ENCODE measurements at places on chromosomes 7 and 10.

DNA sequence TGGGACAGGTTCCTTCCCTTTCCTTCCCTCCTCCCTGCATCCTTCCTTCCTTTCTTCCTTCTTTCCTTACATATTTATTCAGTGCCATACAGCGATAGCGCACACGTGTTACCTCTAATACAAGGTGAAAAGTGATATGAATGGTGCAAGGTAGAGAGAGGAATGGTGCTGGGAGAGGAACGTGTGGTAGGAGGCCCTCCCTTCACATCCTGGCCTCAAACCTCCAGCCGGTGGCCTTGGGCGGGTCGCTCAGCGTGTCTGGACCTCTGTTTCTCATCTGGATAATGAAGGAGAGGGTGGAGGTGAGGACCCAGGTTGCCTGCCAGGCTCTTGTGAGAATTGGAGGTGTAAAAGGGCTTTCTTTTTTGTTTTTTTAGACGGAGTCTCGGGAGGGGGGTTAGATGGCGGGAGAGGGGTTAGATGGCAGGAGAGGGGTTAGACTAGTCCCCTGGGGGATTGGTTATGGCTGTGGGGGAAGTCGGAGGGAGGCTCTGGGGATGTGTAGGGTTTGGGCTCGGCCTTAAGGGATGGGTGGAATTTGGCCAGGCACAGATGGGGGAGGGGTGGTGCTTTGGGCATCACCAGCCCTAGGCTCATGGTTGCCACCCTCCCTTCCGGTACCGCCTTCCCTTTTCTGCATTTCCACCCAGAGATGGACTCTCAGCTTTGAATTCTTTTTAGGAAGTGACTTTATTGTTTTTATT lies 14.9 kb downstream of the CHST3 start:
- no peak for DNase-seq

DNA sequence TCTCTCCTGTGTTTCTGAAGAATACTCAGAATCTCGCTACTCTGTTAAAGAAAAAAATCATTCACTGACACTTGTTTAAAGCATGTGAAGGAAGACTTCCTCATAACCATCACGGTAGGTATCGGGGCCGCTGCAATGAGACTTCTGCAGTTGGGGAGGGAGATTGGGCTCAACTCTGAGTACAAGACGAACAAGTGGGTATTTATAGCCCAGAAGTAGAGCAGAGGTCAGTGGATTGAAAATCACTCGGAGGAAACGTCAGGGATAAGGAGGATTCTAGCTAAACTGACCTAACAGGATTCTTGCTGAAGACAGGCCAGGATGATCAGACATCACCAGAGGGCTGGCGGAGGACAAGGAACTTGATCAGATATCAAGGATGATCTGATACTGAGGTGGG lies 33.3 kb downstream of the ITPRIP start:
- DNase-seq: no peak

DNA sequence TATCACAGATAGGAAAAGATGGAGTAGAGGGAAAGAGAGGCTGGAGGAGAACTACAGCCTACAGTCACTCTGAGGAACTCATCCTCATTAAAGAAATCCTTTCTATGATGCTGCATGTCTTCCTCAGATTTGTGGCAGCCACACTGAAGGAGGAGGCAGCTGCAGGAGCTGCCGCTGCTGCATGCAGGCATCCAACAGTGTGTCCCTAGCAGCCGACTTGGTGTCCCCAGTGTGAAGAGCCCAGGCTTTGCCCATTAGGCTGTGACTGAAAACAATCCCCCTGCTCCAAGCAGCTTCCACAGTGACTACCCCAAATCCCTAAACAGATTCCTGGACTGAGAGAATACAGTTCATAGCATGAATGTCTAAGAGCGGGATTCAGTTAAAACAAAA lies 23.1 kb downstream of the SKIDA1 start:
- DNase-seq: no peak

- DNase-seq: no peak
Measured at GRCh38 chr7:84218681-84219080, 24.1 kb upstream of the SEMA3A start.

GRCh38 chr7:34759477-34760125 lies 101.6 kb downstream of the NPSR1 start:
- no peak for DNase-seq

- DNase-seq: peak; percentile 16
Measured at GRCh38 chr7:101058355-101058754, 26.9 kb upstream of the TRIM56 start.

DNA sequence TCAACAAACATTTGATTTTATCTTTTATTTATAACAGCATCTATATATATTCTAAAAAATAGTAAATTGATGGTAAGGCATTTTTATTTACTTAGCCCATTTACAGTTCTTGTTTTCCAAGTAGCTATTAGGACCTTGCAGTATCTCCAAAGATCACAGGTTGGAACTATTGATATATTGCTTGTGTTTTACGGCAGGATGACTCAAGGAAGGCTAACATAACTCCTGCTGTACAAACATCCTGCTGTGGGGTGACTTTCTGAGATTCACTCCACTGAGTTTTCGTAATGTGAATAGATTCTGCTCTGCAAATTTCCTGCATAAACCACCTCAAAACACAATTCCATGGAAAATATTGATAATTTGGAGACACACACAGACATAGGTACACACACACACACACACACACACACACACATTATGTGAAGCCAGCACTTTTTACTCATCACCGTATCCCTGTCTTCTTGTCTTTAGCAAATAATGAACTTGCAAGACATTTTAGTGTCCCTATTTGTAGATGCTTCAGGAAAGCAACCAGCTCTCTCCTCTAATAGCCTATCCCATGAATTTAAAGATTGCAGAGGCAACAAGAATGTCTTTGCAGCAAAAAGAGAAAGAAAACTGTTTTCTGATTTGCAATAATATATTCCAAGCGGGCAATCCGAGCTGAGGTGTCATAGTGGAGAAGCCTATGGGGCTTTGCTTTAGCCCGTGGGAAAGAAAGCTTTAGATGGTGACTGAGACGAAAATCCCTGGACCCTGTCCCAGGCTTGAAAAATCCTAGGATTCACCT lies 722 bp downstream of the AGR2 start:
- no peak for DNase-seq

GRCh38 chr10:71536332-71536731 lies 139.6 kb downstream of the CDH23 start:
- DNase-seq: no peak

GRCh38 chr10:13945390-13946208 lies 358.8 kb downstream of the PRPF18 start:
- no peak for DNase-seq

DNA sequence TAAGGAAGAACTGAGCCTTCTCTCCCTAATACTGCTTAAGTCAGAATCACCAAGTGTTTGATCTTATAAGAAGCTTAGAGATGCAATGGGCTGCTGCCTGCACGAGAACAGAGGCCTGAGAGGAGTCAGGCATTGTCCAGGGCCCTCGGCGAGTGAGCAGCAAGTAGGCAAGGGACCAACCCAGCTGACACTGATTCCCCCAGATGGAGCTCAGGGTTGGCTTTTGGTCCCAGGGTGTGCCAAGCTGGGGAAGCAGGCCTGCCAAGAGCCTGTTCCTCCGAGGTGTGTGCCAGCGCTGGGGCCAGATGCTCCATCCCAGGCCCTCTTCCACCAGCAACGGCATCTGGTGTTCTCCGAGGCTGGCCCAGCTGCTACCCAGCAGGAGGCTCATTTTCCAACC lies 222.0 kb upstream of the ZMIZ1 start:
- DNase-seq: no peak

DNA sequence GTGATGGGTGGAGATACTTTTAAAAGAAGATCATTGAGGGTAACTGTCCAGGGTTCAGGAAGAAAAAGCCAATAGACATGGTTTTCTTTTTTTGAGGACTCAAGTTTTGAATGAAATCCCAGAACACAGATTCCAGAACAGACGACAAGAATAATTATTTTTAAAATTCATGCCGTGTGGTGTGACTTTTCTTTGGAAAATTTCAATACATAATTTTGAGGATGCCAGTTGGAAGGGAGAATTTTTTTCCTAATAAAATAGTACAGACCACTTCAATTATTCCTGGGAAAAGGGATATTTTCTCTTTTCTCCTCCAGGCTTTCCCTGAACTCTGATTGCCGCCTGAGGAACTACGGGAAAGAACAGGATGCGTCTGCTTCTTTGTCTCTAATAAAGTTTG lies 951.4 kb downstream of the KCNMA1 start:
- DNase-seq: no peak

- no peak for DNase-seq
Measured at GRCh38 chr7:129257168-129257567, 32.3 kb downstream of the AHCYL2 start.

- DNase-seq: no peak
Measured at GRCh38 chr10:15227611-15228372, 59.3 kb upstream of the NMT2 start.

- DNase-seq: peak; percentile 84
Measured at GRCh38 chr7:104943502-104944343, 70.3 kb upstream of the KMT2E start.

GRCh38 chr7:134686786-134687185 lies 40.1 kb downstream of the BPGM start:
- DNase-seq: no peak

DNA sequence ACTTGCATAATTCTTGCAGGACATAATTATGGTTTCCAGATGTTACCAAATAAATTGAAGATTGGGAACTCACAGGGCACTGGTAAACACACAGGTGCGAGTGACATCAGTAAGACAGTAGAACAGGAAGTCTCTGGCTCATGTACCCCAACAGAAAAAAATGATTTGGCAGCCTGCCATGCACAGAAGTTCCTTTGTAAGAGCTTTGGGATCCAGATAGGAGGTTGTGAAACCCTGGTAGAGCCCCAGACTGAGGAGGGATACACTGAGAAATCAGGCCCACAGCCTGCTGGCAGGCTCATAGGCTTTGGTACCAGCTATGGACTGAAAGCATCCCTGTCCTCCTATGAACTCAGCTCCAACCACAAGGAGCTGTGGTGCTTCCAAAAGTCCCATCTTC lies 118.0 kb downstream of the COBL start:
- no peak for DNase-seq

Measured in activated CD4-positive, alpha-beta T cell treated with anti-CD3 and anti-CD28 coated beads, Interleukin-2, amount 50 U/mL, for 16 hours (primary cell).